MG63 (cell line): ENCODE measurements at places on chromosomes 13 and 19. TPM values are rescaled to one million over a fixed set of nuclear protein-coding genes. Genes with fewer than 3 reads are reported as not detected.

The GPI gene
- 239 and 400 TPM in 2 replicates for total RNA-seq

DNA sequence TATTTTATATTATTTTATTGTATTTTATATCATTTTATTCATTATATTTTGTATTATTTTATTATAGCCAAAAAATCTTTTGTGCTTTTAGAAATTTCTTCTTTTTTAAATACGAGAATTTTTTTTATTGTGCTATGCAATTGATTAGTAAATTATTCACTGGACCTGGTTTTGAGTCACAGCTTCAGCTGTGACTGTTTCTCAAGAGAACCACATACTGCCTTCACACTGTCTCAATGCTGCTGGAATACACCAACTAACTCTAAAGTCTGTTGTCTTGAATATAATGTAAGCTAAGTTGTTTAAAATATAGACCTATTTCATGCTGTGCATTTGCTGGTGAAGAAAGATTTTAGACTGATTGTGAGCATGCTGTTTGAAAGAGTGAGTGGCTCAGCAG lies 423.6 kb downstream of the NDFIP2 start:
- DNase-seq: no peak

The LILRA5 gene
- total RNA-seq: not detected in 2 replicates

The COL5A3 gene
- total RNA-seq: 2.4 and 3.1 TPM in 2 replicates

The BRME1 gene
- 5.1 and 8.4 TPM in 2 replicates for total RNA-seq
